ENCODE measurements at places on chromosomes 13 and 19. TPM values are rescaled to one million over a fixed set of nuclear protein-coding genes. Genes with fewer than 3 reads are reported as not detected.

LGALS7 gene
- not detected for total RNA-seq

DNA sequence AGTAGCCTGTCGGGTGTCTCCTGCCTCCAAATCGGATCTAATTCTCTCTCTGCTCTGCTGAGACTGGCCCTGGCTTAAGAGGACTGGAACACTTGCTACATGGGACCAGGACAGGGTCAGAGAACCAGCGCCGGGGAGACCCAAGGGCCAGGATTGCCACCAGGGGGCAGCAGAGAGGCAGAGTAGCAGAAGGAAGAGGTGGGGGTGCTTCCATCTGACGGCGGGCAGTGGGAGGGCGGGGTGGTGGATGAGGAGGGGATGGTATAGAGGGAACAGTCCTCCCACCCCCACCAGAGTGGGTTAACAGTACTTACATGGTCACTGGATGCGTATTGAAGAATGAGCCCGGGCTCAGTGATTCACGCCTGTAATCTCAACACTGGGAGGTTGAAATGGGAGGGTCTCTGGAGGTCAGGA lies 11.9 kb downstream of the SELENOW start:
- DNase-seq: peak; percentile 74
- H3K4me3 ChIP-seq: no peak overlapping the region
- peaks cover 1% of the 10 kb centered on the region for H3K36me3 ChIP-seq
- no peak overlapping the region for H3K27ac ChIP-seq
- no peaks in the 10 kb centered on the region for H3K4me1 ChIP-seq

- no peaks in the 10 kb centered on the region for H3K36me3 ChIP-seq
- peak; percentile 13 for DNase-seq
- H3K4me3 ChIP-seq: no peak overlapping the region
- H3K27ac ChIP-seq: no peak overlapping the region
These were observed 289.2 kb downstream of the KLF12 start for GRCh38 chr13:73844986-73845385.

- peak overlapping the region; percentile 100 for H3K27ac ChIP-seq
- H3K4me3 ChIP-seq: no peak overlapping the region
- peaks cover 79% of the 10 kb centered on the region for H3K4me1 ChIP-seq
- DNase-seq: peak; percentile 80
- no peaks in the 10 kb centered on the region for H3K27me3 ChIP-seq
These were observed 72.2 kb downstream of the DHRS12 start for GRCh38 chr13:51731759-51732158.

GRCh38 chr19:6222884-6223283 lies 56.9 kb downstream of the MLLT1 start:
- H3K27me3 ChIP-seq: no peaks in the 10 kb centered on the region
- H3K27ac ChIP-seq: no peak overlapping the region
- no peak overlapping the region for H3K4me3 ChIP-seq
- DNase-seq: peak; percentile 20
- peaks cover 25% of the 10 kb centered on the region for H3K4me1 ChIP-seq
- H3K36me3 ChIP-seq: peaks cover 6% of the 10 kb centered on the region

GRCh38 chr19:52138983-52139251 lies 821 bp downstream of the ZNF616 start:
- peak overlapping the region; percentile 91 for H3K27ac ChIP-seq
- DNase-seq: no peak
- no peaks in the 10 kb centered on the region for H3K36me3 ChIP-seq
- peaks cover 7% of the 10 kb centered on the region for H3K4me1 ChIP-seq
- peak overlapping the region; percentile 100 for H3K4me3 ChIP-seq

DNA sequence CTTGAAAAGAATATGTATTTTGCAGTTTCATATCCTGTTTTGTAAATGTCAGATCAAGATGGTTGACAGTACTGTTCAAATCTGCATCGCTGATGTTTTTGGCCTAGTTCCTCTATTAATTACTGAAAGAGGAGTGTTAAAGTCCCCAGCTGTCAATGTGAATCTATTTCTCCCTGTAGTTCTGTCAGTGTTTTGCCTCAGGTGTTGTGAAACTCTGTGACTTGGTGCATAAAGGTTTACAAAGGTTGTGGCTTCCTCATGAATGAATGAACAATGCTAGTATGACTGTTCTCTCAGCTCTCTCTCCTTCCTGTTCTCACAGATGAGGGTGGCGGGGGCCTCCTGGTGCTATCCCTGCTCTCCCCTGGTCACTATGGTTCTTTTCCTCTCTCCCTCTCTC lies 142.4 kb downstream of the MYCBP2 start:
- H3K4me1 ChIP-seq: no peaks in the 10 kb centered on the region
- H3K4me3 ChIP-seq: no peak overlapping the region
- no peak for DNase-seq
- H3K27ac ChIP-seq: no peak overlapping the region
- H3K36me3 ChIP-seq: peaks cover 56% of the 10 kb centered on the region
- no peaks in the 10 kb centered on the region for H3K27me3 ChIP-seq
